ENCODE measurements at places on chromosomes 7 and 10.

- DNase-seq = no peak
Measured at GRCh38 chr10:127813290-127813689, 76.3 kb downstream of the FOXI2 start.

DNA sequence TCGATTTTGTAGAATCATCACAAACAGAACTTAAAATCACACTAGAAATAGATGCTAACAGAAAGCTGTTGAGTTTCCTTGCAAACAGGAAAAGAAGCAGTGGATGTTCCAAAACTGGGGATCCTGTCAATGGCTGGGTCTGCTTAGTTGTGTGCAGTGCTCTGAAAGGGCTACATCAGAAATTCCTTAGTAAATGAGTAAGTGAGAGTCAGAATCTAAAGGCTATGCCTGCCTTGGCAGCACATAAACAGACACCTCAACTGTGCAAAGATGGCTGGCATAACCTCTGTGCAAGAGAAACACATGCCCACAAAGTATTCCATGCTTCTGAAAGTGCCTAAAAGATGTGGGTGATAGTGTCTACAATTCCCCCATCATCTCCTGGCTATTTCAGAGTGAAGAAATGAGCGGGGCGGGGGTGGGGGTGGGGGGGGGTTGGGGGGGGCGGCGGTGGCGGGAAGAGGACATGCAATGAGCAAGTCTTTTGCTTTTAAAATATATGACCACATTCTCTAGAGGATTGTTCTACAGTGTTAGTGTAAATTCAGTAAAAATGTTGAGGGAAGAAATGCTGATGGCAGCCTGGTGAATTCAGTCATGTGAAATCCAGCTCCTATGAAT is 138.1 kb upstream of the LAMB4 start:
- DNase-seq = no peak

- no peak for DNase-seq
Measured at GRCh38 chr10:77542710-77543259, 94.8 kb downstream of the KCNMA1 start.

DNA sequence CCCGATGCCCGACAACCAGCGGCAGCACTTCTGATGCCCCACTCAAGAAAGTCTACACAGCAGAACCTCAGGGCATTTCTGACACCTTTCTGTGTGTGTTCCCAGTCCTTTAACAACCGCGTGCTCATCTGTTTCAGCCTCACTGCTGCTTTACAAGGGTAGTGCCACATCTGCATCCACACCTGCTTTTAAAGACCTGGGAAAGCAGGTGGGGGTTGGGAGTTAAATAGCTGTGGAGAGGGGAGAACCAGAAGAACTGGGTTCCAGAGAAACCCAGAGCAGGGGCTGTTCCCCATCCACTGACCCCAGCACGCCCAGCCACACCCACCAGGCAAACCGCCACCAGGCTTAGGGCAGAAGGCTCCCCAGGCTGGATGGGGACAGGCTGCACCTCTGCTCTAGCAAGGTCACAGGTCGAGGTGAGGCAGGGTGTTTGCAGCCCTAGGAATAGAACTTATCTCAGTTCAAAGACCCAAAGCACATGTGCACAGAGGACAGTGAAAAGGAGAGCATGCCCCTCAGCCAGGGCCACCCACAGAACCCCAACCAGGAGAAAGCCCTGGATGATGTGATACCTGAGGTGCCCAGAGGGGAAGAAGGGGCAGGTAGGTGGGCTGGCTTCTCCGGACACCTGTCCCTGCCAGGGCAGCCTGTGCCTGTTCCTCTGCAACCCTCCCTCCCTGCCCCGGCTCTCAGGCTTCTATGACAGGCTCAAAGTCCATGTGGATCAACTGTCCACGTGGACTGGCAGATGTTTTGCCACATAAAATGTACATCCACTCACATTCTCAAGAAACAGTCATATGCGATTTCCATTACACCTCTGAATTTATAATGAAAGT is 51.3 kb downstream of the COBL start:
- DNase-seq = no peak

- DNase-seq = no peak
Measured at GRCh38 chr7:29377718-29378117, 183.1 kb downstream of the CHN2 start.

DNA sequence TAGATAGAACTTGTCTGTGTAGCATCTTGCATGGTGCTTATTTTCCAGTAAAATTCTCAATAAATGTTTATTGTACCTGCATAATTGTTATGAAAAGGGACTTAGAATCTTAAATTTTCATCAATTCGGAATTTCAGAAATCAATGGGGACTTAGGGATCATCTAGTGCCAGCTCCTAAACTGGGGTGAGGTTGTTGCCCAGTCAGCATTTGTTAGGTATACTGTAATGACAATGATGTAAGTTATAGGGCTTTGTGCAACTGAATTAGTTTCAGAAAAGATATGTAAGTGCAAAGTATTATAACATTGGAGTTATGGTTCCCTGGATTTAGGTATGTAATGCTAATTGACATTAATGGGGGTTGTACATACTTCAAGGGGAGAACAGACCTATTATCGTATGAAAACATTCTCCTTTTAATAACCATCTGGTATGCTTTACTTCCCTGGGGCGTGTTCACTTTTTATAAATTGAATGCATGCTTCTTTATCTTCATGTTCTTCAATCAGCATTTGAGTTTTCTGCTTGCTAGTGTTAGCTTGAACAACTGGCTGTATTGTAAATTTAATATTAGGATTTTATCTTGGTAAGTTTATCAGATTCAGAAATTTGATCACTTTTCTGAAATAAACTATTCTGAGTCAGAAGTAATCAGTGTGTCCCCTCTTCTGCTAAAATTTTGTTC is 270.3 kb downstream of the BBS9 start:
- DNase-seq = no peak

- DNase-seq = no peak
Measured at GRCh38 chr10:60422809-60423208, 33.1 kb upstream of the ANK3 start.

DNA sequence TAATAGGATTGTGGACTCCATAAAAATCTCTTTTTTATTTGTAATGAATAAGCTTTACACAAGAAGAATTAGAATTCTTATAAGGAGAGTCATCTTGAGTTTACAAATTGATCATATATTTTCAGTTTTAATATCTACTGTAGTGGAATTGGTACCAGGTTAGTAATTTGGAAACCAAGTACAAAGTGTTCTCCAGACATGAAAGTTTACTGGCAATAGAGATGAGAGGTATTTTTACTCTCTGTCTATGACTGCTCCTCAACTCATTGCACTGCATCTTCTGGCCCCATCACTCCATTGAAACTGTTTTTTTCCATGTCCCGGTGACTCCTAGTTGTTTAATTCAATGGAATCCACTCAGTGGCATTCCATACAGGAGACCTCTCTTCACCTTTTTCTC is 164.5 kb upstream of the SMIM30 start:
- no peak for DNase-seq

DNA sequence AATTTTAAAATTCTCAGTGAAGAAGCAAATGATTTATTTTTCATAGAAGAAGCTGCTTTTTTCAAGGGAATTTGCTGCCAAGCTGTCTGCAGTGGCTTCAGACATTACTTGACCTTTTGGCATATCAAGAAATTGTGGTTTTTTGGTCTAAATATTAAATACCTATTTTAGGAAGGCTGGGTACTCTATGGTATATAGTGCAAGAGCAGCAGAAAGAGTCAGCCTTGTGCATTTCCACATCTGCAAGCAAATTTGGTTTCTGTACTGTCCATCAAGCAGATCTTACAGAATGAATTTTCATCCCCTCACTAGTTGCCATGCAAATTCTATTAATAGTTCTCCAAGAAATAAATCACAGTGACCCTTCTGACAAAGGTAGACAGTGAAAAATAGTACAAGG is 222.0 kb downstream of the BICC1 start:
- DNase-seq = no peak

- no peak for DNase-seq
Measured at GRCh38 chr7:91995391-91996105, 54.9 kb downstream of the AKAP9 start.

- no peak for DNase-seq
Measured at GRCh38 chr7:117659531-117660011, 179.7 kb downstream of the CFTR start.

DNA sequence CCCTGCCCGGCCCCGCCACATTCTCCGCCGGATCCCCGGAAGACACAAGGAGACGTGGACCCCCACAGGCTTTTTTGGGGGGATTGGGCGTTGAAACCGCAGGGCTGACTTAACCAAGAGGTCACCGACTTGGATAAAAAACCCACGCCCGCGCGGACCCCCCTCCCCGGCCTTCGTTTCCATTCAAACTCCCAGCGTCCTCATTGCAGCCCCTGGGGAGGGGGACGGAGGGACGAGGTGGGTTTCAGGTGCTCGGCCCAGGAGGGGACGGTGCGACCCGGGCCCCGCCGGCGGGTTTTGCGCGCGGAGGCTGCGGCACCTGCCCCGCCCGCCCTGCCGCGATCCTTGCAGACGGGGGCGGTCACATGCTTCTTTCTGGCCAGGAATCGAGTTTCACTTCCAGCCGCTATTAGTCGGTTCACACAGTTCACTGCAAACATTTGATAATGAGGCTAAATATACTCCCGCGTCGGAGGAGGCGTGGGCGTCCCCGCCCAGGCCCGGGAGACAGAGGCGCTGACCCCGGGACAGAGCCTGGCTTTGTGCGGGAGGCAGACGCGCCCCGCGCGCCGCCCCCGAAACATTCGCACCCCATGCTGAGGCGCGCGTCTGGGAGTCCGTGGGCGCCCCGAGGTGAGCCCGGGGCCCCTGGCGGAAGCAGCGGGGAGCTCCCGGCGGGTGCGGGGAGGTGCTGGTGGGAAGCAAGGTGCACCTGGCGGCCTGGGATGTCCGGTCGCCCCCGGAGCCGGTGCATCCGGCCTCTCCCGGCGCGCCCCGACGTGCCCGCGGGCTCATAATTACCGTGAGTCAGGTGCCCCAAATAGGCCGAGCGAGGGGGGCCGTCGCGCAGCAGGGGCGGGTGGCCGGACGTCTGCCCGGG is 2.7 kb upstream of the PDGFA start:
- DNase-seq = no peak

DNA sequence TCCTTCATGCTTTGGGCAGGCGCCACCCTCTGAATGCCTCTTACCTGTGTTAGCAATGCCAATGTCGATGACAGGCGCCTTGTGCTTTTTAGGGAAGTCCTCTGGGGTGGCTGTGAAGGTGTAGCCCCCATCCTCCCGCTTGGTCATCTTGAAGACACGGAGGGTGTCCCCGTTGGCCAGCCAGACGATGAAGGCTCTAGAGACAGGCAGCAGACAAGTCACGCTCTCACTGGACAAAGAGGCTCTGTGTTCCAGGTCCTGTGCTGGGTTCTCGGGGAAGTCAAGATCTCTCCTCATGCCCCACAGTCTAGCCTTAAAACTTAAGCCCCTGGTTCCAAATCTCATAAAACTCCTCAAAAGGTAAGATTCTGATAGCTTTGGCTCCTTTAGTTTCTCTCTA is 5.1 kb downstream of the TBL2 start:
- DNase-seq = no peak

DNA sequence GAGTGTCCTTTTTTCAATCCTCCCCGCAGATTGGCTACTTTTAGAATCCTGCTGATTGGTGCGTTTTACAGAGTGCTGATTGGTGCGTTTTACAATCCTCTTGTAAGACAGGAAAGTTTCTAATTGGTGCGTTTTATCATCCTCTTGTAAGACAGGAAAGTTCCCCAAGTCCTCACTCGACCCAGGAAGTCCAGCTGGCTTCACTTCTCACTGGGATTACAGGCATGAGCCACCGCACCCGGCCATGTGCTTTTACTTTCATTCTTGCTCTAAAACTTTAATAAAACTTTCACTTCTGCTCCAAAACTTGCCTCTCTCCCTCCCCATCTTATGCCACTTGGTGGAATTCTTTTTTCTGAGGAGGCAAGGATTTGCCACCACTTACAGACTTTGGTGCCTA is 17.0 kb upstream of the WAPL start:
- no peak for DNase-seq

GRCh38 chr10:36801660-36802059 is 323.7 kb upstream of the ANKRD30A start:
- DNase-seq = no peak

- no peak for DNase-seq
Measured at GRCh38 chr7:24448038-24448437, 125.2 kb upstream of the PALS2 start.

DNA sequence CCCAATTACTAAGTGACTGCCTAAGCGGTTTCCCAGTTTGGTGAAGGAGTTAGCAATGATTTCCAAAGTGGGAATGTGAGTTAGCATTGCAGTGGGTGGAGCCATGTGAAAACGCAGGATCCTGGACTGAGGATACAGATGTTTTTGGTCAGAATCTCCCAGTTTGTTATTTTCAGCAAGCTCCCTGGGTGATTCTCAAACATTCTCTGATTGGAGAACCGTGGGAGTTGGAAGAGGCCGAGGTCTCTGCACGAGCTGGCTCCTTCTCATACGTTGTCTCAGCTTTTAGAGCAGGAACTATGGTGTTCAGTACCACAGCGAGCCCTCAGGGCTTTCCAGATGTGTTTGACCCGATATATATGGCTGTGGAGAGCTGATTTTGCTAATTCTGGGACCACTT is 396.5 kb upstream of the NPVF start:
- no peak for DNase-seq

DNA sequence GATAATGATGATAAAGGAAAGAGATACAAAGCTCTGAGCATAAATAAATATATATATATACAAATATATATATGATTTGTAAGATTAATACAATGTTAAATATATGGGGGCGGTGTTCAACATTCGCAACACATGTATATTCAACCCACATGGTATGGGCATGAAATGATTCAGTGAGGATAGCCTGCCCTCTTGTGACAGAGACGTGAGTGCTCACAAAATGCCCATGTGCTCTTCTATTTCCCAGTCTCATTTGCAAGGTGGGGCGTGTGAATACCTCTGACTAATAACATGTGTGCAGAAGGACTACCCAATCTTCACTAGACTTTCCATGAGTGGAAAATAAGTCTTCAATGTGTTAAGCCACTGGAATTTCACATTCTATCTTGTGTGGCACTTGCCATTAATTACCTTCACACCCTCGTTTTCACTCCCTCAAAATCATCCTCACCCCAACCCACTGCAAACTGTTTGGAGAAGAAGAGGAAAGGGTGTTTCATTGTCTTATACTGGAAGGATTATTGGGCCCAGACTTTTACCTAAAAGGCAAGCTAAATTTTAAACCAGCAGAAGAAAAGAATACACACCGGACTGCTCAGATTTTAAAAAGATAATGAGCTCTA is 26.9 kb downstream of the ASAH2 start:
- DNase-seq = peak; percentile 31

- DNase-seq = no peak
Measured at GRCh38 chr7:150351587-150352194, 10.3 kb upstream of the RARRES2 start.

DNA sequence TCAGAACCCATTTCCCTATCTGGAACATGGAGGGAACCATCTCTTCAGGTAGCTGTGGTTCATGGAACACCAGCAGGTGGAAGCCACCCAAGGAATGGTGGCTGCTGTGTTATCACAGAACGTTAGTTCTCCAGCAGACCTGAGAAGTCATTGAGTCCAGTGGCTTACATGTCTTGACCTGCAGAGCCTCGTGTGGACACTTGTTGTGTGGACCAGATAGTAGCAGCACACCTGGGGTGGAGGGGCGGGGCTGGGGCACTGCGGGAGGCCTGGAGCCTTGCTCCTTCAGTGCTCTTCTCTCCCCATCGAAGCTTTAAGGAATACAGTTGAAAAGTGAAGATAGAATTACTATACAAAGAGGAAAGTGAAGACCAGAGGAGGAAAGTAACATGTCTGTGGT is 42.4 kb downstream of the VWA2 start:
- DNase-seq = no peak

- DNase-seq = peak; percentile 66
Measured at GRCh38 chr10:91198781-91199180, 21.7 kb upstream of the PCGF5 start.

GRCh38 chr10:113991091-113991860 is 52.4 kb upstream of the ADRB1 start:
- DNase-seq = no peak

GRCh38 chr10:100183481-100183880 is 2.3 kb downstream of the ERLIN1 start:
- no peak for DNase-seq

All from AG09309 (cell line).